ENCODE measurements at places on chromosomes 11 and 22. TPM values are rescaled to one million over a fixed set of nuclear protein-coding genes. Genes with fewer than 3 reads are reported as not detected.

DNA sequence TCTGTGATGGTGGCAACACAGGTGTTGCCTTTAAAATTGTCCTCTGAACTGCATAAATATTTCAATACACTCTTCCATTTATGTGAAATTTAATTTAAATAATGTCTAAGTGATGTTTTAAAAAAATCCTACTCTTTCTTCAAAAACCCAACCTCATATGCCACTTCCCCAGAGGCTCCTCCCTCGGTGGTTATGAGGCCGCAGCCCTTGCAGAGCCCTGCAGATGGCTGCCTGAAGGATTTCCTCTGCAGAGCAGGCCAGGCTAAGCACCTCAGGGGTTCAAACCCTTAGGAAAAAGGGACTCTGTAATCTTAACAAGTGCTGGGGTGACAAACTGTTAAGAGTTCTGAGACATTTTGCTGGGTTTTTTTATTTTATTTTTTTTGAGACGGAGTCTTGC, 25.2 kb downstream of the MORC2 start:
- H3K27ac ChIP-seq, result peak overlapping the region; percentile 88
- H3K36me3 ChIP-seq, result peaks cover 65% of the 10 kb centered on the region
- no peak for DNase-seq
- H3K4me1 ChIP-seq, result peaks cover 49% of the 10 kb centered on the region
- H3K4me3 ChIP-seq, result no peak overlapping the region
- no peaks in the 10 kb centered on the region for H3K27me3 ChIP-seq

DNA sequence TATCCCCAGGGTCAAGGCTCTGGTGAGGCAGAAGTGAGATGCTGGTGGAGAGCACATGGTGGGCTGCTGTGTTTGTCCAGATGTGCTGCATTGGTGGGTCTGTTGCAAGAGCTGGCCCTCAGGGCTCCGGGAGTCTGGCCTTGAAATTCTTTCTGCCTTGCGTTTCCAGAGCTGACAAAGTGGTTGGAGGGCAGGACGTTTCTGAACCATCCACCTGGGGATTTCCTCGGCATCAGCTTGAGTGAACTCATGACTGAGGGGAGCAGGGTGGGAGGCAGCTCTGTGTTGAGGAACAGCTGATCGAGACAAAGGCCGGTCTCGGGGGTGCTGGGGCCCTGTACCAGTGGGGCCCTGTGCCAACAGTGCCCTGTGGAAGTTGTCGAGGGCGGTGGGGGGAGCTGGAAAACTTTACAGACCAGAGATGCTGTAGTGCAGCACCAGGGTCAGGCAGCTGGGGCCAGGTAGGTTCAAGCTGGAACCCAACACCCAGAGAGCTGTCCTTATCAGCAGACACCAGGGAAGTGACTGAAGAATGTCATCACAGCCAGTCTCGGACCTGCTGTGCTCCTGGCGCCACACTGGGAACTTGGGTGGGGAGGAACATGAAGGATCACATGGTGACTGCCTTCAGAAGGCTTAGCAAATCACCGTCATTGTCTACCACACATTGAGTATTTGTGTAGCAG, 4.9 kb downstream of the TSKU start:
- DNase-seq, result no peak
- peak overlapping the region; percentile 37 for H3K27ac ChIP-seq
- peaks cover 18% of the 10 kb centered on the region for H3K4me1 ChIP-seq
- no peak overlapping the region for H3K4me3 ChIP-seq
- no peaks in the 10 kb centered on the region for H3K27me3 ChIP-seq

DNA sequence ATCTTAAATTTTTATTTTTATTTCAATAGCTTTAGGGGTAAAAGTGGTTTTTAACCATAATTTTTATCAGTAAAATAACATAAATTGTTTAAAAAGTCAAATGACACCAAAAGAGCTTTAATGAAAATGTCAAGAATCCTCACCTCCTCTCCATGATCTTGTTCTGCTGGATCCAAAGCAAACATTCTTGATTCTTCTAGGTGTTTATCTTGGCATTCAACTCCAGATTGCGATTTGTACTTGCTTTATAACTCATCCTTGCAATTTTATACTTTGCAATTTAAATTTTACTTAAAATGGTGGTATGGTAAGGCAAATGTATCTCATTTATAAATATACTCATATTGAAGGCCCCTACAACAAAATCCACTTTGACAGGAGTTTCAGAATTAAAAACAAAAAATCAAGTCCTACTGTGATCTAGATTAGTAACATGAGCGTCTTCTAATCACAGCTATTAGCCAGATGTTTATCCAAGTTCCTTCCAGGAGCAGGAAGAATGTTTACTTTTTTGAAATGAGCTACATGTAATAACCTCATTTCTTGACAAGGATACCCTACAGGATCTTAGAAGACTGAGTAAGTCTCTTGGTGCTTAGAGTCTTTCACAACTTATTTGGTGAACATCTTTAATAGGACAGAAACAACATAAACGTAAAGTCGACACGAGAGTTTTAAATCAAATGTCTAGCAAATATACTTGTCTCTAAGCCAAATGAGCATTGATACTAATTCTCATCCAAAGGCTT, 72.4 kb upstream of the CARD18 start:
- no peak overlapping the region for H3K27ac ChIP-seq
- no peak for DNase-seq

- H3K36me3 ChIP-seq, result peaks cover 28% of the 10 kb centered on the region
- DNase-seq, result no peak
- peaks cover 15% of the 10 kb centered on the region for H3K4me1 ChIP-seq
Measured at GRCh38 chr11:67484847-67485311, 2.1 kb downstream of the AIP start.

DNA sequence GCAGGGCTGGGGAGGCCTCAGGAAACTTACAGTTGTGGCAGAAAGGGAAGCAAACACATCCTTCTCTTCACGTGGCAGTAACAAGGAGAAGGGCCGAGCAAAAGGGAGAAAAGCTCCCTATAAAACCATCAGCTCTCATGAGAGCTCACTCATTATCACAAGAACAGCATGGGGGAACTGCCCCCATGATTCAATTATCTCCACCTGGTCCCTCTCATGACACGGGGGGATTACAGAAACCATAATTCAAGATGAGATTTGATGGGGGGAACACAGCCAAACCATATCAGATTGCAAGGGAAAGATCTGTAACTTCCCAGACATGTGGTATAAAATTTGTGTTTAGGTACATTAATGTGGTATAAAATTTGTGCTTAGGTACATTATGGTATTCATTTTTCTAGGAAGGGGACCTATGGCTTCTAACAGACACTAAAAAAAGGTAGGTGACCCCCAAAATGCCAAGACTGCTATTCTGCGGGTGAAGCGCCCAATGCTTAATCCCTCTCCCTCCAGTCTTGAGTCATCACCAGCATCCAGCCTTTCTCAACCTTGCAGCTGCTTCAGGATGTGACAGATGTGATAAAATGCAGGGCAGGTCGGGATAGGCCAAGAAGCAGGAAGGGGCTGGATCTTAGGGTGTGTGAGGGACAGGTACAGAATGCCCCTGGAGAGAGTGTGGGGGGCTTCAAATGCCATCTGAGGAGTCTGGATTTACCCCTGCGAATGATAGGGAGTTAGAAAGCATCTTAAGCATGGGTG, 57.7 kb upstream of the AMPD3 start:
- H3K36me3 ChIP-seq, result no peaks in the 10 kb centered on the region
- no peak for DNase-seq
- peaks cover 6% of the 10 kb centered on the region for H3K4me1 ChIP-seq
- H3K27me3 ChIP-seq, result no peaks in the 10 kb centered on the region
- no peak overlapping the region for H3K4me3 ChIP-seq
- no peak overlapping the region for H3K27ac ChIP-seq

DNA sequence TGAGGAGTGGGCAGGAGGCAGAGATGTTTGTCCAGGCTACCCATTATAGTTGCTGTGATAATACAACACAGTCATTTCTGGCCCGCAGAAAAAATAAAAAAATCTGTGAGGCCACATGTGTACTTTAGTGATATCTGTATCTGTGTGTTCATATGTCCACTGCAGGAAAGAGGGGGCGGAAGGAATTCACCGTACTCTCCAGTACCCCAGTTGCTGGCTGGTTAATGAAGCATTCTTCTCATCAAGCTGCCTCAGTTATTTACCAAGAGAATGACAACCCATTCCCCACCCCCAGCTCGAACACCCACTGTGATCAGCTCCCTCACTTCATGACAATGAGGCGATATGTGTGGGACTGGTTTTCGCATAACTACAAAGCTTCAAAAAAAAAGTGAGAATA, 309.3 kb downstream of the SOX6 start:
- no peak overlapping the region for H3K4me3 ChIP-seq
- no peak for DNase-seq
- H3K27me3 ChIP-seq, result no peaks in the 10 kb centered on the region
- no peaks in the 10 kb centered on the region for H3K36me3 ChIP-seq
- H3K4me1 ChIP-seq, result no peaks in the 10 kb centered on the region

GRCh38 chr11:66741153-66741552, 12.1 kb upstream of the SPTBN2 start:
- H3K4me1 ChIP-seq, result peaks cover 3% of the 10 kb centered on the region
- DNase-seq, result no peak
- no peaks in the 10 kb centered on the region for H3K27me3 ChIP-seq
- H3K4me3 ChIP-seq, result no peak overlapping the region
- H3K36me3 ChIP-seq, result no peaks in the 10 kb centered on the region

DNA sequence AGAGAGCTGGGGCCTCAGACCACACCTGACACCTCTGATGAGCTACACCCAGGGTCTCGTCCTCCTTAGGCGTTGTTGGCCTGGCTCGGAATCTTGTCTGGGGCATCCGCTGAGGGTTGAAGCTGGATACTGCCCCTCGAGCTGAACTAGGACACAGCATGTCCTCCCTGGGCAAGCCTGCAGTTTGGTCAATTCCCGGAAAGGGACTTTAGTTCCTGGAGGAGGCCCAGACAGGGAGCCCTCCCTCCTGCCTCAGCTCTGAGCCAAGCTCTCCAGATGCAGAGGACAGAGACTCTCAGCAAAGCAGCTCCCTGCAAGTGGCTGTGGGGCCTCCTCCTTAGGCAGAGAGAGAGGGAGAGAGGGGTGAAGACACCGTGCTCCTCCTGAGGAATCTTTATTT, 4.9 kb downstream of the APOL3 start:
- peaks cover 15% of the 10 kb centered on the region for H3K4me1 ChIP-seq
- no peaks in the 10 kb centered on the region for H3K36me3 ChIP-seq
- H3K27ac ChIP-seq, result peak overlapping the region; percentile 94
- no peak for DNase-seq
- no peaks in the 10 kb centered on the region for H3K27me3 ChIP-seq
- peak overlapping the region; percentile 63 for H3K4me3 ChIP-seq

DNA sequence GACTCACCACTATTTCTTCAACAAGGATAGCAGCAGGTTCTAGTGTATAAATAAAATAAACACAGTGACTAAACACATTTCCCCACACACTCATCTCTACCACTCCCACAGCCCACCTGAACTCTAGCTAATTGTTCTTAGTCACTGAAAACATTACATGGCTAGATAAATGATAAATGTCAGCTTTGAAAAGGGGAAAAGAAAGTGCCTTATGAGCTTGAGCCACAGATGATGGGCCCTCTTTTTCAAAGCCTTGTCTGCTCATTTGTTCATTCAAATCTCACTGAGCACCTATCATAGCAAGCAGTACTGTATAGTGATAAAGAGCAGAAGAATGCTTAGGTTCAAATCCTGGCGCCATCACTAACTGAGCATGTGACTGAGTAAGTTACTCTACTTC, 58.3 kb downstream of the SIK3 start:
- peaks cover 10% of the 10 kb centered on the region for H3K4me1 ChIP-seq
- H3K36me3 ChIP-seq, result no peaks in the 10 kb centered on the region
- DNase-seq, result no peak
- H3K4me3 ChIP-seq, result no peak overlapping the region
- no peak overlapping the region for H3K27ac ChIP-seq

Gene CRYBB1
- total RNA-seq, result 7.3 TPM

Gene PKP3
- total RNA-seq, result not detected

DNA sequence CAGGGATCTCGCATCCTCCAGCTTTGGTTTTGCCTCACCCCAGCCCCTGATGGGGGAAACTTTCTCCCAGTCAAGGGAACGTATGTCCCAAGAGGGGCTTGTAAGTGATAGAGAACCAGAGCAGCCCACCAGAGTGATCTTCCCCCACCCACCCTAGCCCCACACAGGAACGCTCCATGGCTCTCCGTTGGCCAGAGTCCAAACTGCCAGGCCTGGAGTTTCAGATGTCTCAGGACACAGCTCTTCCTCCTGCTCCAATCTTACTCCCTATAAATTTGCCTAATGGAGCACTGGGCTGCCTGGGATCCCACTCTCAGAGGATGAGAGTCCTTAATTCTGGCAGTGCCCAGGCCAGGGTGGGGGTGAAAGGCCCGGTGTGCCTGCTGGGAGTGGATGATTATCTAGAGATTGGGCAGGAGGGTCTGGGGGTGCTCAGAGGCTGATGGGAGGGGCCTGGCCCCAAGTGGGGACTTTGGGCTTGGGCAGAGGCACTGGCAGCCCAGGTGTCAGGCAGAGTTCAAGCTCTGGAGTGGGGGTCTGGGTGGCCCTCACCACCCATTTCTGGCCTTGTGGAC, 79.9 kb downstream of the WNT7B start:
- H3K36me3 ChIP-seq, result no peaks in the 10 kb centered on the region
- H3K4me3 ChIP-seq, result no peak overlapping the region
- no peaks in the 10 kb centered on the region for H3K4me1 ChIP-seq
- peaks cover 4% of the 10 kb centered on the region for H3K27me3 ChIP-seq
- no peak for DNase-seq

GRCh38 chr11:66124564-66124963, 54.5 kb downstream of the PACS1 start:
- no peak for DNase-seq
- H3K36me3 ChIP-seq, result no peaks in the 10 kb centered on the region
- H3K27me3 ChIP-seq, result no peaks in the 10 kb centered on the region
- no peaks in the 10 kb centered on the region for H3K4me1 ChIP-seq
- no peak overlapping the region for H3K27ac ChIP-seq

DNA sequence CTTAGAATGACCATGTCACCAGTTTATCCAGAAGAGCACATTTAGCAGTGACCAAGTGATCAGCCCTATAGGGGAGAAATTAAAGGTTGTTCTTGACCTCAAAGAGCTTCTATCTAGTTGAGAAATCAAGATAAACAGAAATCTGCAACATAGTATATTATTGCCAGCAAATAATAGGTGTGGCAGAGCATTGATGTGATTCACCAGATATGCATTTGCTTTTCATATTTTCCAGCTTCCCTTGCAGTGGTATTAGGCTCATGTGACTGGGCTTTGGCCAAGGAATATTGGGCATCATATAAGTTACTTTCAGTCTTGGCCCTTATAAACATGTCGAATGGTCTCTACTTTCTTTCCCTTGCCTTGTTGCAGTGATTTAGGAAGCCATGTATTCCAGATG, 34.5 kb downstream of the COMMD9 start:
- no peaks in the 10 kb centered on the region for H3K36me3 ChIP-seq
- H3K4me3 ChIP-seq, result no peak overlapping the region
- no peaks in the 10 kb centered on the region for H3K4me1 ChIP-seq
- no peaks in the 10 kb centered on the region for H3K27me3 ChIP-seq
- H3K27ac ChIP-seq, result no peak overlapping the region
